ENCODE measurements at places on chromosomes 1 and 21. TPM values are rescaled to one million over a fixed set of nuclear protein-coding genes. Genes with fewer than 3 reads are reported as not detected.
A peak's percentile ranks its signal among the peaks of the same experiment; 100 is the strongest.

DNA sequence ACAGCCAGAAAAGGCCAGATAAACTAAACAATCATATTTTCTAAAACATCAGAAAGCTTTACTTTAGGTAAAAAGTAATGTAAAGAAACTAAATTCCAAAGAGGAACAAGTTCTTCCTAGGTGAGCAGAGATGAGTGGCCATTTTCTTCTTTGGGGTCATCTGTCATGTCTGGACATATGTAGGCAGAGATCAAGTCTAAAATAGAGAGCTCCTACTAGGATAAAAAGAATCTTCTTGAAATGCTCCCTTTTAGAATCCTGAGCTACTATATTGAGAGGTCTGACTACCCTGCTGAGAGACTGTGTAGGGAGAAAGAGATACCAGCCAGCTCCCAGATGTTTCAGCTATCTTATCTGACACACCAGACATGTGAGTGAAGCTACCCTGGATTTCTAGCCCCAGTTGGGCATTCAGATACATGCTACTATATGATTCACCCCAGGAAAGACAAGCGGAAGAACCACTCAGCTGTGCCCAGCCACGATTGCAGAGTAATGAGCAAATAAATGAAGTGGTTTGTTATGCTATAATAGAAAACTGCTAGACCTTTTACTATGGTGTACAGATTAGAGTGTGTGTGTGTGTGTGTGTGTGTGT, 80.1 kb downstream of the TTLL7 start:
- H3K27ac ChIP-seq = no peak overlapping the region
- no peak overlapping the region for H3K4me3 ChIP-seq
- H3K27me3 ChIP-seq = no peaks in the 10 kb centered on the region
- H3K36me3 ChIP-seq = no peaks in the 10 kb centered on the region

DNA sequence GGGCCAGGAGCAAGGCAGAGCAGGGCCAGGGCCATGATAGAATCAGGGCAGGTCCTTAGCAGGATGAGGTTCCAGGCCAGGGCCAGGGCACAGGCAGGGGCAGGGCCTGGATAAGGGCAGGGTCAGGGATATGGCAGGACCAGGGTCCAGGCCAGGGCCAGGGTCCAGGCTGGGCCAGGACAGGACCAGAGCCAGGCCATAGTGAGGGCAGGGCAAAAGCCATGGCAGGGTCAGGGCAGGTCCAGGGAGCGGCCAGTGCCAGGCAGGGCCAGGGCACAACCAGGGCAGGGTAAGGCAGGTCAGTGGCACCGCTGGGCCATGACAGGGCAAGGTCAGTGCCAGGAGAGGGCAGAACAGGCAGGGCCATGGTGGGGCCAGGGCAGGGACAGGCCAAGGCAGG, 152.2 kb downstream of the LIPI start:
- DNase-seq = no peak
- H3K27ac ChIP-seq = no peak overlapping the region
- no peaks in the 10 kb centered on the region for H3K4me1 ChIP-seq
- H3K4me3 ChIP-seq = no peak overlapping the region
- H3K27me3 ChIP-seq = no peaks in the 10 kb centered on the region

GRCh38 chr1:151615711-151616504, 4.1 kb downstream of the SNX27 start:
- no peak for DNase-seq
- H3K27me3 ChIP-seq = no peaks in the 10 kb centered on the region

GRCh38 chr21:29293495-29293894, 5.2 kb upstream of the BACH1 start:
- H3K36me3 ChIP-seq = no peaks in the 10 kb centered on the region
- H3K27ac ChIP-seq = no peak overlapping the region
- peaks cover 17% of the 10 kb centered on the region for H3K4me1 ChIP-seq
- no peak overlapping the region for H3K4me3 ChIP-seq
- no peaks in the 10 kb centered on the region for H3K27me3 ChIP-seq

- no peak overlapping the region for H3K27ac ChIP-seq
- H3K36me3 ChIP-seq = no peaks in the 10 kb centered on the region
- H3K27me3 ChIP-seq = no peaks in the 10 kb centered on the region
- no peak for DNase-seq
Measured at GRCh38 chr1:145949219-145949618, 8.6 kb downstream of the LIX1L start.

DNA sequence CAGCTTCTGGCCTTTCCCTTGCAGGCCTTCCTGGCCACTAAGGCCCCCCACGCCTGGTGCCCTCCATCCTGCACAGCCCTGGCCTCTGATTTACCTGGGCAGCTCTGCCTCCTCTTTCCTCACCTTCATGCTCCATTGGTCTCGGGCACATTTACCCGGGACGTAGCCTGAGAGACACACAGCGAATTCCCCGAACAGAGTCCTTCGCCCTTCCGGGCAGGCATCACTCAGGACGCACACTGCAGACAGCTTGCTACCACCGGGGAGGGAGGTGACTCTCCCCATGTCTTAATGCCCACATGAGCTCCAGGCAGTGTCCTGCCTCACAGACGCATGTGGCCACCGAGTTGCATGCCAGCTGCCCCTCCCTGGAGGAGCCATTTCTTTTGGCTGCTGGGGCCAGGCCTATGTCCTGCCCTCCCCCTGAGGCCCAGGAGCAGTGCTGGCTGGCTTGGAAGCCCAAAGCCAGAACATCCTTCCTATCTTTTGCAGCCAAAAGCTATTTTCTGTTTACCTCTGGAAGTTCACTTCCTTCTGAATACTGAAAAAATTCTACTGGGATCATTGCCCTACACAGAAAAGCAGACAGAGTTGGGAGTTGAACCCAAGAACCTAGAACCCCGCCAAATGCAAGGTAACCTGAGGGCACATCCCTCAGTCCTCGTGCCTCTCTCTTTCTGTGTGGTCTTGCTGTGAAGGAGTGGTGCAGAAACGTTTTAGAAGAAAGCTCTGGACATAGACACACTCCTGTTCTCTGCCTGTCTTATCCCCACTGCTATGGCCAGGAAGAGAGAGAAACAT, 209.5 kb downstream of the TOMM20 start:
- peaks cover 64% of the 10 kb centered on the region for H3K4me1 ChIP-seq
- H3K27ac ChIP-seq = peak overlapping the region; percentile 82
- DNase-seq = peak; percentile 28
- H3K4me3 ChIP-seq = no peak overlapping the region
- no peaks in the 10 kb centered on the region for H3K36me3 ChIP-seq
- no peaks in the 10 kb centered on the region for H3K27me3 ChIP-seq

DNA sequence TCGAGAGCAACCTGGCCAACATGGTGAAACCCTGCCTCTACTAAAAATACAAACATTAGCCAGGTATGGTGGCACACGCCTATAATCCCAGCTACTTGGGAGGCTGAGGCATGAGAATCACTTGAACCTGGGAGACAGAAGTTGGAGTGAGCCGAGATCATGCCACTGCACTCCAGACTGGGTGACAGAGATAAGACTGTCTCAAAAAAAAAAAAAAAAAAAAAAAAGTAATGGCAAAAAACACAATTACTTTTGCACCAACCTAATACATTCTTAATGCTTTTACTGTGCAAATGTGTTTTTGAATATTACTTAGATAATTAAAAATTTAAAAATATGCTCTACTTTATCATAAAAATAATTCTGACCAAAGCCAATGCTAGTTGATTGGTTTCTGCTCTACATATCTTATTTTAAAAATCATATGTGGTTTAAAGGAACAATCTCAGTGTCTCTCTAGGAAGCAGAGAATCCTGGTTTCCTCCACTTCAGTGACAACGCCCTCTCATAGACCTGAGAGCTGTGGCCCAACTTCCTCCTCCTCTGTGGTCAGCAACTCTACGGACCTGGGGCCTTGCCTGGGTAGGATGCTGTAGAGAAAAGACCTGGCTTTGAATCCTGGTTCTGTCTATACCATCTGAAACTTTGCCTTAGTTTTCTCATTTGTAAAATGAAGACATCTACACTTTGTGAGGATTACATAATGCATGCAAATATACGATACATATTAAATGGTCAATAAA, 64.7 kb downstream of the TGFBR3 start:
- H3K4me3 ChIP-seq = no peak overlapping the region
- peaks cover 44% of the 10 kb centered on the region for H3K4me1 ChIP-seq
- no peaks in the 10 kb centered on the region for H3K27me3 ChIP-seq
- no peak for DNase-seq
- no peaks in the 10 kb centered on the region for H3K36me3 ChIP-seq
- no peak overlapping the region for H3K27ac ChIP-seq

Gene ARTN
- total RNA-seq = 1.3 TPM

- no peaks in the 10 kb centered on the region for H3K27me3 ChIP-seq
- DNase-seq = no peak
- no peak overlapping the region for H3K4me3 ChIP-seq
- no peaks in the 10 kb centered on the region for H3K4me1 ChIP-seq
Measured at GRCh38 chr1:88104886-88105285, 579.2 kb upstream of the PKN2 start.

- no peak overlapping the region for H3K4me3 ChIP-seq
- H3K36me3 ChIP-seq = no peaks in the 10 kb centered on the region
Measured at GRCh38 chr21:30831194-30831765, 1.7 kb upstream of the KRTAP7-1 start.

Gene HAO2
- total RNA-seq = not detected

Gene SMPDL3B
- total RNA-seq = 28.0 TPM

Gene GFI1
- total RNA-seq = 6.7 TPM

GRCh38 chr1:100703716-100704115, 15.8 kb upstream of the VCAM1 start:
- DNase-seq = no peak
- H3K4me3 ChIP-seq = no peak overlapping the region
- H3K36me3 ChIP-seq = no peaks in the 10 kb centered on the region
- no peaks in the 10 kb centered on the region for H3K27me3 ChIP-seq
- H3K4me1 ChIP-seq = no peaks in the 10 kb centered on the region
- H3K27ac ChIP-seq = no peak overlapping the region

DNA sequence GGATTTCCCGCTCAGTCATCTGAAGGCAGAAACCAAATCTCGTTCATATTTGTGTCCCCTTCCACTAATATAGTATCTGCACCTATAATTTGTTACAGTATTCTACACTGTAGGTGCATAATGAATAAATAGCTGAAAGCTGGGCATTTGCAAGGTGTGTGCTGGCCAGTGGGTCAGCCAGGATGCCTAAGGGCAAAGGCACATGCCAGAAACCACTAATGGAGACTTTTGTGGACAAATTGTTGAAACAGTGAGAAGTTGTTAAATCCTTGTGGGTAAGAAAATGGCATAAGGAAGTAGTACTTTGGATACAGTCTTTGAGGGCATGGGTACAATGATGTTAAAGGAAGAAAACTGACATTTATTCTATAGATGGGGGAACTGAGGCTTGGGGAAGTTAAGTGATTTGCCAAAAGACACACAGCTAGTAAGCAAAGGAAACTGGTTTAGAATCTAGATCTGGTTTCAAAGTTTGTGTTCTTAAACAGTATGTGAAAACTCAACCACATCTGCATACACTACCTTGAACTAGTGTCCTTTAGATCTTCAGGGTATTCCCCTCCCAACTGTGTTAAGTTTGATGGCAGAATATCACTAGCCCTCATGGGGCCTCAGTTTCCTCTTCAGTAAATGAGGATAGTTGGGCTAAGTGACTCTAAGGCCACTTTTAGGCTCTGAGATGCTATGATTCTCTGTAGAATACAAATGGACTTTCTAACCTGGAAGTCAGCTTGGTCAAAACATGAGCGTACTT, 26.5 kb upstream of the LRRC8C start:
- DNase-seq = no peak
- no peaks in the 10 kb centered on the region for H3K27me3 ChIP-seq
- no peaks in the 10 kb centered on the region for H3K36me3 ChIP-seq
- no peaks in the 10 kb centered on the region for H3K4me1 ChIP-seq

- DNase-seq = no peak
- H3K4me3 ChIP-seq = no peak overlapping the region
- peaks cover 25% of the 10 kb centered on the region for H3K4me1 ChIP-seq
- H3K27me3 ChIP-seq = no peaks in the 10 kb centered on the region
- no peak overlapping the region for H3K27ac ChIP-seq
- no peaks in the 10 kb centered on the region for H3K36me3 ChIP-seq
Measured at GRCh38 chr1:51230501-51231078, 5.5 kb upstream of the RNF11 start.

GRCh38 chr1:203026666-203027663, 674 bp downstream of the PPFIA4 start:
- H3K27me3 ChIP-seq = no peaks in the 10 kb centered on the region
- no peak overlapping the region for H3K27ac ChIP-seq
- peaks cover 17% of the 10 kb centered on the region for H3K4me1 ChIP-seq
- no peak for DNase-seq
- H3K4me3 ChIP-seq = no peak overlapping the region
- peaks cover 3% of the 10 kb centered on the region for H3K36me3 ChIP-seq

Gene LCE3D
- total RNA-seq = not detected

Gene FCRL2
- total RNA-seq = not detected

GRCh38 chr1:107530543-107530942, 389.7 kb downstream of the NTNG1 start:
- H3K27me3 ChIP-seq = no peaks in the 10 kb centered on the region
- H3K4me1 ChIP-seq = no peaks in the 10 kb centered on the region
- H3K36me3 ChIP-seq = no peaks in the 10 kb centered on the region
- no peak overlapping the region for H3K27ac ChIP-seq
- no peak for DNase-seq

Gene ERICH3
- total RNA-seq = not detected

- H3K4me3 ChIP-seq = no peak overlapping the region
- H3K27me3 ChIP-seq = peaks cover 7% of the 10 kb centered on the region
- no peaks in the 10 kb centered on the region for H3K36me3 ChIP-seq
- H3K27ac ChIP-seq = no peak overlapping the region
- DNase-seq = no peak
- H3K4me1 ChIP-seq = peaks cover 16% of the 10 kb centered on the region
Measured at GRCh38 chr1:156436141-156437036, 64.2 kb downstream of the MEF2D start.

Gene KANK4
- total RNA-seq = 23.7 TPM

- H3K27me3 ChIP-seq = no peaks in the 10 kb centered on the region
- no peaks in the 10 kb centered on the region for H3K4me1 ChIP-seq
- no peak overlapping the region for H3K4me3 ChIP-seq
- H3K27ac ChIP-seq = no peak overlapping the region
- H3K36me3 ChIP-seq = no peaks in the 10 kb centered on the region
Measured at GRCh38 chr1:39684313-39684664, 6.9 kb downstream of the HPCAL4 start.

GRCh38 chr1:206723805-206724472, 39.2 kb downstream of the MAPKAPK2 start:
- H3K27me3 ChIP-seq = no peaks in the 10 kb centered on the region
- H3K27ac ChIP-seq = peak overlapping the region; percentile 82
- H3K36me3 ChIP-seq = no peaks in the 10 kb centered on the region
- peak; percentile 71 for DNase-seq
- H3K4me3 ChIP-seq = no peak overlapping the region

DNA sequence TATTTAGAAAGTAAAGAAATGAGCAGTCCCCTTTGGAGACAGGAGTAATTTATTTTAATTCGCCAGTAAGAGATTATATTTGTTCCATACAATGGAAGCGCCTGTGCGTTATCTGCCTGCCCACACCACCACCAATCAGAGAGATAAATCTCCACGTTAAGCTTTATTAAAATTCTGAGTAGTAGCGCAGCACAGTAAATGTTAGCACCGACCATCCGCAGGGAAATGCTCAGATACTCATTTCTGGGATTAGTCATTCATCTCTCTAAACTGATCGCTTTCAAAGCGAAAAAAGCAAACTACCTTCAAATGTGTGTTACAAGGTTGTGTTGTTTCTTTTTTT, 1.2 kb downstream of the ETS2 start:
- no peak overlapping the region for H3K4me3 ChIP-seq
- H3K27ac ChIP-seq = no peak overlapping the region
- H3K27me3 ChIP-seq = no peaks in the 10 kb centered on the region
- no peaks in the 10 kb centered on the region for H3K36me3 ChIP-seq

- peak overlapping the region; percentile 90 for H3K27ac ChIP-seq
- H3K36me3 ChIP-seq = no peaks in the 10 kb centered on the region
- H3K4me1 ChIP-seq = peaks cover 60% of the 10 kb centered on the region
- no peaks in the 10 kb centered on the region for H3K27me3 ChIP-seq
Measured at GRCh38 chr1:95230768-95231191, 3.2 kb upstream of the RWDD3 start.

- no peak overlapping the region for H3K4me3 ChIP-seq
- DNase-seq = no peak
- H3K27me3 ChIP-seq = no peaks in the 10 kb centered on the region
- H3K4me1 ChIP-seq = no peaks in the 10 kb centered on the region
- no peaks in the 10 kb centered on the region for H3K36me3 ChIP-seq
- H3K27ac ChIP-seq = no peak overlapping the region
Measured at GRCh38 chr1:38680801-38681510, 178.6 kb downstream of the RRAGC start.

All from body of pancreas (tissue), 4 donors.